Stimulated activated CD4-positive, alpha-beta T cell treated with anti-CD3 and anti-CD28 coated beads, Interleukin-1b, Interleukin-23, amount 100 ng/mL, for 48 hours (primary cell): ENCODE measurements at places on chromosomes 12 and 14.

DNA sequence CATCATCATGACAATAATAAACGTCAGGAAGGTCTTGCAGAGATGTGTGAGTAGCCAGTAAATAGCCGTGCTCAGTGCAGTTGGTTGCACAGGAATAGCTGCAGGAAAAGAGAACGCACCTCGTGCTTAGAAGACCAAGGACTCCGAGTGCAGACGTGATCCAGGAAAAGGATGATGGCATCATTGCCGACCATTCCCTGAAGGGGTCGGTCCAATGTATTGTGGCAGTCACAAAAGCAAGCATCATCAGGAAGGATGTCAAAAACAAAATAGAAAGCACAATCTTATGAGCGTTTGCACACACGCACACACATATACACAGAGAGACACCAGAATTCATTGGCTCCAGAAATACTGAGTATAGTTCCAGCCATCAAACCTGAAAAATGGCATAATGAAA, 12.8 kb downstream of the DUSP6 start:
- DNase-seq: no peak

GRCh38 chr12:108821407-108822397, 35.7 kb downstream of the SSH1 start:
- peak; percentile 55 for DNase-seq

- DNase-seq: peak; percentile 20
These were observed 18.6 kb downstream of the LGMN start for GRCh38 chr14:92729634-92730358.

DNA sequence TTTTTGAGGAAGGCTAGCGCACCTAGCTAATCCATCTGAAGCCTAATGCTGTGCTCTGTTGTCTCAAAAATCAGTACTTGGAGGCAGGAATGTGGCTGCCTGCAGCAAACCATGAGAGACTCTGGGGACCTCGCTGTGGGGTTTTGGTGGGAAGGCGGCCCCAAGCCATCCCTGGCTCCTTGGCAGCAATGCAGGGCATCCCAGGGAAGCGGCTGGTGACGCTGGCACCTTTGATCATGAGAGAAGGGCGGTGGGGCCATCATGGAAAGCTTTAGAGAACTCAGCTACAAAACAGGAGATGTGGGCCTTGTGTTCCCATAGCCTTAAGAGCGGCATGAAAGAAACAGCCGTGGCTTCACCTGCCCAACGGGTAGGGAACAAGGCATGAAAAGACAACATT, 101.1 kb upstream of the SFSWAP start:
- DNase-seq: no peak
